ENCODE measurements at places on chromosomes 7 and 10. TPM values are rescaled to one million over a fixed set of nuclear protein-coding genes. Genes with fewer than 3 reads are reported as not detected.

DNA sequence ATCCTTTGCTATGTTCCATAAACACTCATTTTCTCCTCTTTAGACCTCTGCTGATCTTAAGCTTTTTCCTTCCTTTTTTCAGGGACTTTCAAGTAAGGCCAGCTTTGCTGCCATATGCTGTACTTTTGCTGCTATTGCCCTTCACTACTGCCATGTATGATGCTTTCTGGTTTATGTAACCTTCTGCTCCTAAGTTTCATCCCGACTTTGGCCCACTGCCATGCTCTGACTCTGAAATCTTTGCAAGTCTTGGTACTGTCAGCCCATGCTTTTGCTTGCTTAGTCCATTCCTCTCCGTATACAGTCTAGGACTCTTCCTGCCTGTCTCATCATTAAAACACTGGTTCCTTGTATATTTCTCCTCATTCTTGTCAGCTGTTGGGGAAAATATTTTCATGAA lies 152.4 kb downstream of the RNF133 start:
- H3K36me3 ChIP-seq, result no peaks in the 10 kb centered on the region
- no peak overlapping the region for H3K4me3 ChIP-seq
- H3K27me3 ChIP-seq, result no peaks in the 10 kb centered on the region
- H3K27ac ChIP-seq, result no peak overlapping the region

DNA sequence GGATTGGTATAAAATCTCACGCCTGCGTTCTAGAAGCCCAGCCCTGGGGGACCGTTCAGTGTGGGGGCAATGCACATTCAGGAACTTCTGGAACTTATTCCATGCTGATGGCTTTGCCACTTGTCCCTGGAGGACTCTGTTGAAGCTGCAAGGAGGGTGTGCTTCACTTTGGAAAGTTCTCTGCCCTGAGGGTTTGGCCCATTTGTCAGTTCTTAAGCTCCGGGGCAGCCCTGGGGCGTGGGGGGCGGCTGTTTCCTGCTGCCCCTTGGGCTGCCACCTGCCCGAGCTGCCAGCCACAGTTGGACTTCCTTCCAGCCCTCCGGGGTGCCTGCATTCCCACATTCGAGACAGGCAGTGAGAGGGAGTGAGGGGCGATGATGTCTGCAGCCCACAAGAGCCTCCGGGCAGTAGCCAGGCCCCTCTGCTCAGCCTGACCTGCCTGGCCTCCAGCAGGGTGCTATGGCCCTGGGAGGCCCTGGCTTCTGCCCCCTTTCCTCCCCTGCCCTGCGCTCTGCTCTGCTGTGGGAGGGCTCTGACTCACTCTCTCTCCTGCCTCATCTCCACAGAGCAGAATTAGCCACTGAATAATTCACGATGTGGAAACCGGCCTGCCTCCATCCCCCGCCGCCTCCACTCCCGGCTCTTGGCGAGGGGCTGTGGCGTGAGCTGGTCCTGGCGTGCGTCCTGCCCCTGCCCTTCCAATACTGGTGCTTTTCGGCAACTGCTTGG lies 1.9 kb downstream of the TTYH3 start:
- no peaks in the 10 kb centered on the region for H3K4me1 ChIP-seq
- H3K36me3 ChIP-seq, result no peaks in the 10 kb centered on the region
- H3K4me3 ChIP-seq, result peak overlapping the region; percentile 68
- H3K27ac ChIP-seq, result peak overlapping the region; percentile 94
- no peak for DNase-seq

GRCh38 chr10:103916254-103916653 lies 1.7 kb downstream of the STN1 start:
- peak overlapping the region; percentile 44 for H3K27ac ChIP-seq
- DNase-seq, result no peak
- no peaks in the 10 kb centered on the region for H3K36me3 ChIP-seq

- DNase-seq, result peak; percentile 30
- H3K4me1 ChIP-seq, result no peaks in the 10 kb centered on the region
- H3K4me3 ChIP-seq, result no peak overlapping the region
- H3K27ac ChIP-seq, result no peak overlapping the region
Observed at GRCh38 chr7:117385363-117386109, 41.8 kb downstream of the ASZ1 start.

DNA sequence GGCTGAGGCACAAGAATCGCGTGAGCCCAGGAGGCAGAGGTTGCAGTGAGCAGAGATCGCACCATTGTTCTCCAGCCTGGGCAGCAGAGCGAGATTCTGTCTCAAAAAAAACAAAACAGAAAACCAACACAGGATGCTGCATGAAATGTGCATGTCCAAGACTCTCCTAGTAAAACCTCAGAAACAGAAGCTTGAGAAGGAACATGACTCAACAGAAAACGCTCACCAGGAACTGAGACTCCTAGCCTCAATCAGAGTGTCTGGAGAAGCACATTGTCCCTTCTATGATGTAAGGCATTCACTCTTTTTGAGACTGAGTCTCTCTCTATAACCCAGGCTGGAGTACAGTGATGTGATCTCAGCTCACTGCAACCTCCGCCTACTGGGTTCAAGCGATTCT lies 168.3 kb downstream of the MYOF start:
- no peak for DNase-seq
- H3K4me1 ChIP-seq, result no peaks in the 10 kb centered on the region
- peaks cover 2% of the 10 kb centered on the region for H3K36me3 ChIP-seq
- no peak overlapping the region for H3K4me3 ChIP-seq

GRCh38 chr10:27526242-27526641 lies 22.1 kb downstream of the RAB18 start:
- H3K4me3 ChIP-seq, result no peak overlapping the region
- H3K27me3 ChIP-seq, result no peaks in the 10 kb centered on the region
- no peak for DNase-seq
- H3K4me1 ChIP-seq, result no peaks in the 10 kb centered on the region

GRCh38 chr10:88147000-88147798 lies 283.8 kb downstream of the PTEN start:
- no peak overlapping the region for H3K27ac ChIP-seq
- DNase-seq, result no peak
- H3K4me3 ChIP-seq, result no peak overlapping the region
- H3K36me3 ChIP-seq, result no peaks in the 10 kb centered on the region

- no peak overlapping the region for H3K27ac ChIP-seq
- no peaks in the 10 kb centered on the region for H3K36me3 ChIP-seq
- no peak for DNase-seq
- no peaks in the 10 kb centered on the region for H3K27me3 ChIP-seq
Observed at GRCh38 chr7:36677769-36678437, 46.4 kb downstream of the AOAH start.

GRCh38 chr7:2527505-2528467 lies 8.2 kb downstream of the LFNG start:
- no peak for DNase-seq
- H3K27me3 ChIP-seq, result no peaks in the 10 kb centered on the region
- peaks cover 4% of the 10 kb centered on the region for H3K36me3 ChIP-seq
- no peak overlapping the region for H3K27ac ChIP-seq
- H3K4me3 ChIP-seq, result no peak overlapping the region
- no peaks in the 10 kb centered on the region for H3K4me1 ChIP-seq

DNA sequence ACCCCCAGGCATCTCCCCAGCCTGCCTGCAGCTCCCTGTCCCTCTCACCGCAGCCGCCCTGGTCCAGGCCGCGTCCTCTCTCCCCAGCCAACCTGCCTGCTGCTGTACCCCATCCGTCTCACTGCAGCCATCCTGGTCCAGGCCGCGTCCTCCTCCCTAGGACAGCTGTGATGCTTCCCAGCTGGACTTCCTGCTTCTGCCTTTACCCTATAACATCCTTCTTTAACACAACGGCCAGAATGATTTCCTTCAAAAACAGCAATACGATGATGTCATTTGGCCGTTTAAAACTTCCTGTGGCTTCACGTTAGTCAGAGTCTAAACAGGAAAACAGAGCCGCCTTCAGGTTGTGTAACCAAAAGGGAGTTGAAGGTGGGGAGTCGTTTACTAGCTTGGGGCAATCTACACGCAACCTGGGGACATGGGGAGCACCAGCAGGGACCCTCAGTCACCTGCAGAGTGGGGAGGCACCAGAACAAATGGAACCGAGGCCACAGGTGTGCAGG lies 32.2 kb upstream of the ZFAND2A start:
- no peaks in the 10 kb centered on the region for H3K27me3 ChIP-seq
- H3K4me1 ChIP-seq, result no peaks in the 10 kb centered on the region
- H3K27ac ChIP-seq, result no peak overlapping the region
- DNase-seq, result peak; percentile 83
- H3K36me3 ChIP-seq, result no peaks in the 10 kb centered on the region

GRCh38 chr10:1477578-1477977 lies 259.7 kb downstream of the ADARB2 start:
- DNase-seq, result no peak
- no peak overlapping the region for H3K4me3 ChIP-seq

DNA sequence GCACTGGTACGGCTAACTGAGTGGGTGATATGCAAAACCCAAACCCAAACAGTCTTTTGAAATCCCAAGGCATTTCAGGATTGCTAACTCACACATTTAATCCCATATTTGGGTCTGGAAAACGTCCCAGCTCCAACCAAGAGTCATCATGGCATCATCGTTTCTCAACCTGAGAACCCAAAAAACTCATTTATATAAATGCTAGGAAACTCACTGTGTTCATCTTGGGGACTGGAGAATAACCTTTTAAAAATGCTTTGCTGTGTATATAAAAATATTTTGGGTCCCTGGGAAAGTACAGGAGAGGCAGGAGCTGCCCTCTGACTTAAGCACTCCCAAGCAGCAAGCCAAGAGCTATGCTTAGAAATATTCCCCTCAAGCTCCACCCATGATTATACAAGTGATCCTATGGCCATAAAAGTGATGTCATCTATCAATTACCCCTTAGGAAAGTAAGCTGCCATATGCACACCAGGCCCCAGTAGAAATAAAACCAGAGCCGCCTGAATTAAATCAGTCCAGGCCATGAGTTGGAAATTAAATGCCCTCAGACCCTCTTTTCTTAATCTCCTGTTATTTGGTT lies 352.1 kb downstream of the FRMD4A start:
- no peaks in the 10 kb centered on the region for H3K36me3 ChIP-seq
- no peak overlapping the region for H3K27ac ChIP-seq
- H3K27me3 ChIP-seq, result no peaks in the 10 kb centered on the region
- H3K4me3 ChIP-seq, result no peak overlapping the region

DNA sequence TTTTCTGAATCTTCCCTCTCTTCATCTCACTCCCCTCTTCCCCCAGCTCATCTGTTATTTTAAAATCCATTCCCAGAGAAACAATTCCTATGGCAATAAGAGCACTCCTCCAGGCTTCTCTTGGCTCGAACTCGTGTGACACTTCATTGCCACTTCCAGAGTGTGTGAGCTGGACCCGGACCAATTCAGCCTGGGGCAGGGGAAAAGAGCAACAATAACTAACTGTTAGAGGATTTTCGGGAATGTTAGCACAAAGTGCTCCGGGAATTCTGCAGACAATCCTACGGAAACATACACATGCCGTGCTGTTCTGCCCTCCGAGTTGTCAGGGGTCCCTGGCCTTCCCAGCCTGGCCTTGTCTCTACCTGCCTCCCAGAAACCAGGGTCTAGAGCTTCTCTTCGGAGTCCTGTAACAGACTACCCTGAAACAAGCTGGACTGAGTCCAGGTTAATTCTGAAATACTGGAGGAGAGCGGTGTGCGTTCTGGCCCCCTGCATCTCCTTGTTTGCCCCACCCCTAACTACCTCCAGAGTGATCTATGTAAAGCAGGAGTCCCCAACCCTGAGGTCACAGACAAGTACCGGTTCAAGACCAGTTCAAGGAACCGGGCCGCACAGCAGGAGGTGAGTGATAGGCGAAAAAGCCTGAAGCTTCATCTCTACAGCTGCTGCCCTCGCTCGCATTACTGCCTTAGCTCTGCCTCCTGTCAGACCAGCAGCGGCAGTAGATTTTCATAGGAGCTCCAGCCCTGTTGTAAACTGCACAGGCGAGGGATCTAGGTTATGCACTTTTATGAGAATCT lies 11.3 kb downstream of the COL26A1 start:
- no peaks in the 10 kb centered on the region for H3K4me1 ChIP-seq

DNA sequence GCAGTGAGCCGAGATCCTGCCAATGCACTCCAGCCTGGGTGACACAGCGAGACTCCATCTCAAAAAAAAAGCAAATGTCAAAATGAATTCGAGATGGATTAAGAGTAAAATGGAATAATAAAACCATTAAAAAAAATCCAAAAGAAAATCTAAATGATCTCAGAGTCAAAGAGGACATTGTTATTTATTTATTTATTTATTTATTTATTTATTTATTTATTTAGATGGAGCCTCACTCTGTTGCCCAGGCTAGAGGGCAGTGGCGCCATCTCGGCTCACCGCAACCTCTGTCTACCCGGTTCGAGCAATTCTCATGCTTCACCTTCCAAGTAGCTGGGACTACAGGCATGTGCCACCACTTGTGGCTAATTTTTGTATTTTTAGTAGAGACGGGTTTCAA lies 349.2 kb downstream of the ANKRD30A start:
- H3K4me1 ChIP-seq, result no peaks in the 10 kb centered on the region
- H3K27me3 ChIP-seq, result no peaks in the 10 kb centered on the region
- no peak overlapping the region for H3K27ac ChIP-seq

DNA sequence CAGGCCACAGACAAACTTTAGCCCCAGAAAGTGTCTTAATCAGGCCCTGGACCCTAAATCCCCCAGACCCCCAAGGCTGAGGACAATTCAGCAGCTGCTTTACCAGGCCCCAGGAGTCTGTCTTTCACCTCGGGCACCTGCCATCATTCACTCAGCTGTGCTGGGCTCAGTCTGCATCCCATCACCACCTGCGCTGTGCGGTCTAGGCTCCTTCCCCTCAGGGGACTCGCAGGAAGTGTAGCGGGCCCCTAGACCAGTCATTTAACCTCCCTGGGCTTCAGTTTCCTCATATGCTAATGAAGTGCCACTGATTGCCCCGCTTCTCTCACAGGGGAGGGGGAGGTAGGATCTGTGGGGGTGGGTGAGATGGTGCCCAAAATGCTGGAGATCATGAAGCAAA lies 76.4 kb upstream of the ZMIZ1 start:
- no peaks in the 10 kb centered on the region for H3K4me1 ChIP-seq
- H3K27ac ChIP-seq, result no peak overlapping the region
- no peak for DNase-seq
- no peak overlapping the region for H3K4me3 ChIP-seq
- H3K27me3 ChIP-seq, result no peaks in the 10 kb centered on the region

DNA sequence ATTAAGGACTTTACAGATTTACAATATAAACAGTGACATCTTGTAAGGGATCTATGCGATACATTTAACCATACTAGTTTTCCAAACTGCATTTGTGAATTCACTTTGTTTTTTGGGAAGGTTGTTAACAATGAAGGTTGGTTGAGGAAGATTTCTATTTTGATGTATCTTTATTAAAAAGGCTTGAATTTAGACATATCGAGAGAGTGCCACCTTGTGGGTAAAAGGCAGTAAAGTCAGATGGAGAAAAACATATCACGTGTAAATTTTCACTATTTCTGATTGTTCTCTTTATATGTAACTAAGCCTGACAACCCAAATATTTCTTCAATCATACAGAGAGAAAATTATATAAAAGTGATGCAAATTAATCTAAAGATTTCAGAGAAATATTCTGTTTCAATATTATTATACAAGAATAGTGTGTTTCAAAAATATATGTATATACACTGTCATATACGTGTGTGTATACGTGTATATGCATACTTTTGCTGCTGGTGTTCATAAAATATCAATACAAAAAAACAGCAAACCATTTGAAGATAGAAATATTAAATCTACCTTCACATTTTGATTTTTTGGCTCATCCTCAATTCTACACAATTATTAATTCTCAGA lies 988.6 kb downstream of the SORCS1 start:
- H3K36me3 ChIP-seq, result no peaks in the 10 kb centered on the region
- H3K27ac ChIP-seq, result no peak overlapping the region
- no peaks in the 10 kb centered on the region for H3K27me3 ChIP-seq
- no peak overlapping the region for H3K4me3 ChIP-seq

PARD3 gene
- 47.5 TPM for total RNA-seq

VGF gene
- 0.38 TPM for total RNA-seq

ANKRD61 gene
- total RNA-seq, result 0.19 TPM

AS3MT gene
- total RNA-seq, result 2.0 TPM

CCDC3 gene
- total RNA-seq, result 33.5 TPM

MRLN gene
- total RNA-seq, result not detected

FAM204A gene
- 70.6 TPM for total RNA-seq

DOCK1 gene
- total RNA-seq, result 81.7 TPM

ABCB4 gene
- total RNA-seq, result 2.0 TPM

Measured in kidney (tissue), 22 donors.